ENCODE measurements at places on chromosomes 3 and 15. TPM values are rescaled to one million over a fixed set of nuclear protein-coding genes. Genes with fewer than 3 reads are reported as not detected.

GRCh38 chr3:52174896-52175295 is 20.7 kb upstream of the POC1A start:
- DNase-seq: no peak

MKRN2OS gene
- 1.3 TPM for polyA plus RNA-seq

DNA sequence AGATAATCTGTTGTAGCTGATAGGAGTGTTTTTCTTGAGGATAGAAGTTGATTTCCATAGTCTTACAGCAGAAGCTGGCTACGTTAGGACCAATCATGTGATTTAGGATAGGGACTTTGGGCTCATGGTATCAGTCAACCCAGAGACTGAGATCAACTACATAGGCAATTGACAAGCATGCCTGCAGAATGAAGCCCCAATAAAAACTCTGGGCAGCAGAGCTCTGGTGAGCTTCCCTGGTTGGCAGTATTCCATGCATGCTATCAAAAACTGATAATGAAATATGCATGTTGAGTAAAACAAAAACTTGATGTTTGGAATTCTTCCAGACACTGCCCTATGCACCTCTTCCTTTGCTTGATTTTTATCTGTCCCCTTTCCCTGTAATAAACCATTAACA is 38.0 kb downstream of the SUCNR1 start:
- no peak for DNase-seq

DNA sequence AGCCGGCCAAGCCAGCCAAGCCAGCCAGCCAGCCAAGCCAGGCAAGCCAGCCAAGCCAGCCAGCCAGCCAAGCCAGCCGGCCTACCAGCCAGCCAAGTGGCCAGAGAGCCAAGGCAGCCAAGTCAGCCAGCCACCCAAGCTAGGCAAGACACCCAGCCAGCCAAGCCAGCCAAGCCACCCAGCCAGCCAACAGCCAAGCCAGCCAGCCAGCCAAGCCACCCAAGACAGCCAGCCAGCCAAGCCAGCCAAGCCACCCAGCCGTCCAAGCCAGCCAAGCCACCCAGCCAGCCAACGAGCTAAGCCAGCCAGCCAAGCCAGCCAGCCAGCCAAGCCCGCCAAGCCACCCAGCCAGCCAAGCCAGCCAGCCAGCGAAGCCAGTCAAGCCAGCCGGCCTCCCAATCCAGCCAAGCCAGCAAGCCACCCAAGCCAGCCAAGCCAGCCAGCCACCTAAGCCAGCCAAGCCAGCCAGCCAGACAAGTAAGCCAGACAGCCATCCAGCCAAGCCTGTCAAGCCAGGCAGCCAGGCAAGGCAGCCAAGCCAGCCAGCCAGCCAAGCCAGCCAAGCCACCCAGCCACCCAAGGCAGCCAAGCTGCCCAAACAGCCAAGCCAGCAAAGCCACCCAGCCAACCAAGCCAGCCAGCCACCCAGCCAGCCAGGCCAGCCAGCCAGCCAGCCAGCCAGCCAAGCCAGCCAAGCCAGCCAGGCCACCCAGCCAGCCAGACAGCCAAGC is 200.5 kb downstream of the GOLGA6L6 start:
- DNase-seq: no peak

DNA sequence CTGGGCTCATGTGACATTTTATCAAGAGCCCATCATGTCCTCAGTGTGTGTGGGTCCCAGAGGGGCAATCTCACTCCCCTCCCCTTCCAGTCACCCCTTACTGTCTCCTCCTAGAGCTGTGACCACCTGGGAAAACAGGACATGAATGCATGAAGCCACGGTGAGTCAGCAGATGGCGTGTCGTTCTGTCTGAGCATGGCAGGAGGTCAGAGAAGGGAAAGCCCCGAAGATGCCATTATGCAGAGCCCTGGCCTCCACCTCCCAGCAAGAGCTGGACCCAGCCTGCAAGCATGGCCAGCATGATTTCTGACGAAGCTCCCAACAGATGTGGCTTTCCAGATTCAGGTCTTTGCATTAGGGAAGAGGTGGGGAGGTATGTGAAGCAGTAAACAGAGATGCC is 118.5 kb downstream of the TLE3 start:
- no peak for DNase-seq

Measured in muscle of arm (tissue), 14 donors.